ENCODE measurements at places on chromosomes 1 and 21. TPM values are rescaled to one million over a fixed set of nuclear protein-coding genes. Genes with fewer than 3 reads are reported as not detected.

GRCh38 chr1:175499595-175500382 is 243.6 kb downstream of the TNR start:
- no peak for DNase-seq

- no peak for DNase-seq
Measured at GRCh38 chr1:47409311-47410067, 6.6 kb upstream of the FOXE3 start.

- DNase-seq = no peak
Measured at GRCh38 chr1:177142791-177143271, 21.7 kb downstream of the ASTN1 start.

DNA sequence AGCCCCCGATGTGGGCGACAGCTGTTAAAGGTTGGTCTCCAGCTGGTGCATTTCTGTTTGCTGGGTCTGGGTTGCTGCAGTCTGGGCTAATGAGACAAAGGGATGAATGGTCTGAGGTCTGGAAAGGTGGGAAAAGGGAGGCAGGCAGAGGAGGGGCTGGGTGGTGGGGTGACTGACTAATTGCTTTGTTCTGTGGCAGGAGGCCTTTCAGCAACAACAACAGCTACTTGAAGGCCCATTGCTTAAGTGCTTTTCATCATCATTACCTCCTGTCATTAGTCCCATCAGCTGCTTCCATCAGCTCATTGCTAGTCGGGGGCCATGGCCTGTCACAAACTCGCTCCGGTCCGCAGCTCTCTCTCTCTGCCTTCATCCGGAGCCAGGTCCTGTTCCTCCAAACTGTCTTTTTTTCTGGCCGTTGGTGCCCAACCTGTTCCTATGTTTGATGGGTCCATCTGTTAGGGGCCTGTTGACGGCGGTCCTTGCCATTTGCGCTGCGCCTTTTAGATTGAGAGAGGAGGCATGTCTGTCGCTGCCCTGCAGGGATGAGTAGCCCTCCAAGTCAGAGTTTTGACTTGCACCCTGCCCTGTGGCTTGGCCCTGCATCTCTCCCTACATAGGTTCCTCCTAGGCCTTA is 105.6 kb upstream of the PLXNA2 start:
- no peak for DNase-seq

DNA sequence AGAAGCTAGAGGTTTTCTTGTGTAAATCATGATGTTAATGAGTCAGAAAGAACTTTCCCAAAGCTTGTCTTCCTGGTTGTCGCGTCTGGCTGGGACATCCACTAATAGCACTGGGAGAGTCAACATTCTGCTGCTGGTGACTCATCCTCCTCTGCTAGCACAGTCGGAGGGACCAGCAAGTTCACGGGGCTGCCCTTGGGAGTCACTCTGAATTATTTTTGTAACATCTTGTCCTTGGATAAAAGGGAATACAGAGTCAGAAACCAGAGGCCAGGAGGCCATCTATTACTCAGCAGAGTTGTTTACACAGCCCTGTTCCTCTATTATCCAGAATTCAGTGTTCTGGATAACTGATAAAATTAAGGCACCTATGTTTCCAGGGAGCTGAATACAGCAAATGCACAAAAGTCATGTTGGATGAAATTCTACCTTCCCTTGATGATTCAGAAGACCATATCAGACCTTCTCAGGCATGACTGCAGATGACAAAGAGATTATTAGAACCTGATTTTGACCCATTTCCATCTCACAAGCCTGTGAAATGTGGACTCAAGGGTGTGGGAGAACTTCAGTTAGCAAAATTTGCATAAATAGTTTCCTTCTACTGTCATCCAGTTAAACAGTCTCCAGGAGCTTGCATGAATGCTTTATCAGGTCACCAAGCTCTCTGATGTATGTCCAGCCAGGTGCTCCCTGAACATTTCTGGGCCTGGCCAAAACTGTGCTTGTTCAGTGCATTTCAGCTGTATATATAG is 68.1 kb downstream of the JAK1 start:
- peak; percentile 57 for DNase-seq

GRCh38 chr1:16095447-16095846 is 22.0 kb upstream of the FAM131C start:
- DNase-seq = no peak

DNA sequence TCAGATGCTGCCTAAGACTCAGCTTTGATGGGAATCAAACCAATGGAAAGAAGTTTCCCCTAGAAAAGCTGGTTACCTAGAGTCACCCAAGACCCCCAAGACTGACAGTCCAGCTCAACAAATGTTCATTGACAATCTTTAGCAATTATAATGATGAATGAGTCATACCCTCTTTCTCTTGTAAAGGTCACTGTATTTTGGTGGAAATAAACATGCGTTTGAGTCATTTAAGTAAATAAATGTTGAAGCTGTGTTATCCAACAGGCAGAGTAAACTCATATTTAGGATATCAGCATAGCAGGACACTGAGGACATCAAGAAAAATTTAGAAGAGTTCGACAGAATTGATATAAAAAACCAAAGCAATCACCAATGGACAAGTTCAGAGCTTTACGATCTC is 295.9 kb downstream of the RGS7 start:
- DNase-seq = no peak

- DNase-seq = peak; percentile 66
Measured at GRCh38 chr1:25695090-25695770, 78.6 kb downstream of the MAN1C1 start.

DNA sequence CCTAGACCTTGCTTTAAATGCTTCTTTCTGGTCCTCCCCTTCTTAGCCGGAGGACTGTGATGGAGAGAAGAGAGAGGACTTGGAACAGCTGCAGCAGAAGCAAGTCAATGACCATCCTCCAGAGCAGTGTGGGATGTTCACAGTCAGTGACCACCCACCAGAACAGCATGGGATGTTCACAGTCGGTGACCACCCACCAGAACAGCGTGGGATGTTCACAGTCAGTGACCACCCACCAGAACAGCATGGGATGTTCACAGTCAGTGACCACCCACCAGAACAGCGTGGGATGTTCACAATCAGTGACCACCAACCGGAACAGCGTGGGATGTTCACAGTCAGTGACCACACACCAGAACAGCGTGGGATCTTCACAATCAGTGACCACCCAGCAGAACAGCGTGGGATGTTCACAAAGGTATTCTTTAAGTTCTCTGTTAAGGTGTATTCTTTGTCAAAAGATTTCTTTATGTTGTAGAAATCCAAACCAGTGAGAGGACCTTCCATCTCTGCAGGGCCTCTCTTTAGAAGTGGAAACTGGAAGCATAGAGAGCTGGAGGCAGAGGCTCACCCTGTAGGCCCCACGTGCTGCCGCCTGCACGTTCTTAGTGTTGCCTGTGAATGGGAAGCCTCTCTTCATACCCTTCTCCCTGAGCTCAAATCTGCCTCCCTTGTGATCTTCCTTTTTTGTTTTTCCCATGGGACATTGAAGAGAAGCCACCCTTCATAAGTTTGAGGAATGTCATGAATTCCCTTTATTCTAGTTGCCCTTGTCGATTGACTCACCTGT is 10.6 kb downstream of the PCNT start:
- no peak for DNase-seq

GRCh38 chr1:202274611-202275010 is 67.1 kb downstream of the UBE2T start:
- peak; percentile 53 for DNase-seq

DNA sequence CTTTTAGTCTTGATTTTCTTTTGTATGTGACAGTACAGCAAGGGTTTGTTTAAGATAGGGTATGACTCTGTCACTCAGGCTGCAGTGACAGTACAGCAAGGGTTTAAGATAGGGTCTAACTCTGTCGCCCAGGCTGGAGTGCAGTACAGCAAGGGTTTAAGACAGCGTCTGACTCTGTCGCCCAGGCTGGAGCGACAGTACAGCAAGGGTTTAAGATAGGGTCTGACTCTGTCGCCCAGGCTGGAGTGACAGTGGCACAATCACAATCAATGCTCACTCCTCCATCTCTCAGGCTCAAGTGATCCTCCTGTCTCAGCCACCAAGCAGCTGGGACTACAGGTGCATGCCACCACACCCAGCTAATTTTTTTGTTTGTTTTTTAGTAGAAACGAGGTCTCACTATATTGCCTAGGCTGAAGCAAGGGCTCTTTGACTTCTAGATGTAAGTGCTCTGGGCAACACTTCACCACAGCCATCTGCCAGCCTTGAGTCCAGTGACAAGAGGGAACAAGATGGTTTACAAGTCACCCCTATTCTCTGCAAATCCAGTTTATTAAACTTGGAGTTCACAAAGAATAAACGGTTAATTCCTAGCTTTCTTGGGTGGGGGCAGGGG is 965 bp upstream of the SH2D5 start:
- no peak for DNase-seq

DNA sequence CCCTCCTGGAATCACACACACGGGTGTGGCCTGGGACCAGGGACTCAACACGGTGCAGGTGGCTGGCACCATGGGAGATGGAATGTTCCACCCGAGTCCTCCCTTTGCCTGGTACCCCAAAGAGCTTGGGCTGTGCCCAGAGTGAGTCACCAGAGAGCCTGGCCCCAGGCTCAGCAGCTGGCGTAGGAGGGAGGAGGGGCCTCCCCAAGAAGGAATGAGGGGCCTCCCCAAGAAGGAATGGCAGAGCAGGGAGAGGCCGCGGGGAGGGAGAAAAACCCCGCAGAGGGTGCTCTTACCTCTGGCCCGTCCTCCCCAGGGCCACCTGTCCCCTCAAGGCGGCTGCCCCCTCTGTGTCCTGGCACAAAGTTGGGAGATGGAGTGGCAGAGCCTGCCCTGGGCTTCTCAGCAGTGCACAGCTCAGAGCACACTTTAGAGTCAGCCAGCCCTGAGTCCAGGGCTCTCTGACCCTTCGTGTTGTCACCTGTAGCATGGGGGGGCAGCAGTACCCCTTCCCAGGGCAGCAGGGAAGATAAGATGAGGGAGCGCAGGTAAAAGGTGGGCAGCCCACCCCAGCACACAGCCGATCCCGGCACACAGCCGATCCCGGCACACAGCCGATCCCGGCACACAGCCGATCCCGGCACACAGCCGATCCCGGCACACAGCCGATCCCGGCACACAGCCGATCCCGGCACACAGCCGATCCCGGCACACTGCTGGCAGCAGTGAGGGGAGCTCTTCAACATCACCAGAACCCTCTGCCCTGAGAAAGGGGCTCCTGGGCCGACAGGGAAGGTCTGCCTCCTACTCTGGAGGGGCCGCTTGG is 20.2 kb upstream of the KCNAB2 start:
- no peak for DNase-seq

DNA sequence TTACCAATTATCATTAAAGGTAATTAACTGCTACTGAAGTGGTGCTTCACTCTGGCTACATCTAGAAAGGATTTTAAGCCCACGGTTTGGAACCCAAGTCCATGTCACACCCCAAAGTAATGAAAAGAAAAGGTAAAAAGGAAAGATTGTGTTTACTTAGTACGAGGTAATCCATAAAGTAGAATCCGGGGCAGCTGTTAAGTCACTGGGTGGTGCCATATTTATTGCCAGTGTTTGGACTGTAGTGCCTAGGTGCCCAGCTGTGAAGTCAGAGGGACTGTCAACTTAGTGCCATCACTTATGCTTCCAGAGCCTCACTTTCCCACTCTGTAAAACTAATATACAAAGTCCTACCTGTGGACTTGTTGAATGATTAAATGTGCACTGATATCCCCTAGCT is 52.2 kb upstream of the GRHL3 start:
- DNase-seq = no peak

DNA sequence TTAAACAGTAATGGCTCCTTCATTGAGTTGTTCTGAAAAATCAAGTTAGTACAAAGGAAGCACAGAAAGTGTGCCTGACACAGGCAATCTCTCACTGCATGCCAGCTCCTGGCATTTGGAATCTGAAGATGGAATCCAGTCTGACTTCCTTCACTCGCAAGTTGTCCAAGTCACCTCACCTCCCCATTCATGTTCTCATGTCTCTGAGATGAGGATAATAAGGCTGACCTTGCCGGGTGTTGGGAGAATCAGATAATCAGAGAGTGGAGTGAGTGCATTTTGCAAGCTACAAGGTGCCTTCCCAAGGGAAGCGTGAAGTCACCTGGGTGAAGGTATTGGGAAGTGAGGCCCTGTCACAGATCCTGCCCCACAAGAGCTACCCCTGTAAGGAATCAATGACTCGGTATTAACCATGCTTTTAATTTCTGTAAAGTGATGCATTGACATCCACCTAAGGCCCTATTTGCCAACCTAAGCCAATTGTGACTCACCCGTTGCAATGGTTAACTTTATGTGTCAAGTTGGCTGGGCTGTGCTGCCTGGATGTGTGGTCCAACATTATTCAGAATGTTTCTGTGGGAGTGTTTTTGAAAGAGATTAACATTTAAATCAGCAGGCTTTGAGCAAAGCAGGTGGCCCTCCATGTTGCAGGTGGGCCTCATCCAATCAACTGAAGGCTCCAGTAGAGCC is 62.5 kb upstream of the TARBP1 start:
- DNase-seq = no peak

DNA sequence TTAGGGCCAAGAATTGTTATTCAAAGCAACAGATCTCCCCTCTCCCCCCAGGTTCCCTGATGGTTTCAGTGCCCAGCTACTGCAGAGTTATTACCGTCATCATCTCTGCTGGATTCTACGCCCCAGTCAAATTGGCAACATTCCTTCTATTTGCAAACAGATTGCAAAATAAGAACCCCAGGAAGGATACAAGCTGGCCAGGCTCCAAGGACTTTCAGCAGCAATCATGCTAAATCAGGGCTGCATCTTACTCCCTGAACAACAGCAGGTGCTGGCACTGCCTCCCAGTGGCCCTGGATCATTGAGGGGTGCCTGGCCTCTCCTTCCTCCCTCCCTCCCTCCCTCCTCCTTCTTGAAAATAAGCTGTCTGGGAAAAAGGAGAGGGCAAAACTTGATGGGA is 521.6 kb upstream of the BEND5 start:
- DNase-seq = no peak

GRCh38 chr1:98288494-98288893 is 367.7 kb upstream of the DPYD start:
- DNase-seq = no peak

- no peak for DNase-seq
Measured at GRCh38 chr1:206144605-206145004, 27.4 kb upstream of the AVPR1B start.

Gene CATSPERE
- not detected for polyA plus RNA-seq

Gene SGIP1
- not detected for polyA plus RNA-seq

Gene CYP4Z1
- not detected for polyA plus RNA-seq

Gene ACTL8
- polyA plus RNA-seq = 2.5 TPM

Gene SLC6A9
- 10.6 TPM for polyA plus RNA-seq

Gene OLIG2
- polyA plus RNA-seq = not detected

Gene CELA3A
- not detected for polyA plus RNA-seq

Gene ZNF695
- 11.1 TPM for polyA plus RNA-seq

Gene CLCA4
- polyA plus RNA-seq = not detected

Gene GJA9
- not detected for polyA plus RNA-seq

Gene TMEM125
- polyA plus RNA-seq = not detected

Gene CDCA8
- 81.7 TPM for polyA plus RNA-seq

Gene RNU1-1
- not detected for polyA plus RNA-seq

Gene FAM78B
- 0.33 TPM for polyA plus RNA-seq

Data from K562 (cell line).